ENCODE measurements at places on chromosomes 5 and 9.

DNA sequence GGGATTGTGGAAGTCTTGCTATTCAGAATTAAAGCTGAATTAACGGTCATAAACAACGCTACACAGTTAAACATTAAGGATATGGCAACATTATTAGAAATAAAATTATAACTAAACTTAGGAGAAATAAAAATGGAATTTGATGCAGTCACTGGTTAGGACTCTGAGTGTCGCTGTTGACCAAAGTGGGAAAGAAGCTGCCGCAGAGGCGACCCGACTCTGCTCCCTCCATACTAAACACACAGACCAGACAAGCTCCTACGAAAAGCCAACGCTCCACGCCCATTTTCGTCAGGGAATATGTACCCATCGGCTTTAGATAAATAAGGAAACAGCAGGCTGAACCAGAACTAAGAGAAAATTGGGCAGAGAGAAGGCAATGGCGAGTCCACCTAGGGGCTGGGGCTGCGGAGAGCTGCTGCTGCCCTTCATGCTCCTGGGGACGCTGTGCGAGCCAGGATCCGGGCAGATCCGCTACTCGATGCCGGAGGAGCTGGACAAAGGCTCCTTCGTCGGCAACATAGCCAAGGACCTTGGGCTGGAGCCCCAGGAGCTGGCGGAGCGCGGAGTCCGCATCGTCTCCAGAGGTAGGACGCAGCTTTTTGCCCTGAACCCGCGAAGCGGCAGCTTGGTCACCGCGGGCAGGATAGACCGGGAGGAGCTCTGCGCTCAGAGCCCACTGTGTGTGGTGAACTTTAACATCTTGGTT lies at the start of gene PCDHGA5:
Gene PCDHGA5 (plus strand): TSS at position 211 of the 709 bp plus-strand sequence. CDS start 169 bp downstream, at position 380.
- DNase-seq = no peak

GRCh38 chr5:346229-346935 lies 24.9 kb downstream of the AHRR start:
- DNase-seq = no peak

GRCh38 chr5:7668627-7669026 lies 182.3 kb downstream of the CFAP90 start:
- no peak for DNase-seq

- DNase-seq = no peak
Observed at GRCh38 chr9:121362813-121363621, 7.0 kb downstream of the STOM start.

DNA sequence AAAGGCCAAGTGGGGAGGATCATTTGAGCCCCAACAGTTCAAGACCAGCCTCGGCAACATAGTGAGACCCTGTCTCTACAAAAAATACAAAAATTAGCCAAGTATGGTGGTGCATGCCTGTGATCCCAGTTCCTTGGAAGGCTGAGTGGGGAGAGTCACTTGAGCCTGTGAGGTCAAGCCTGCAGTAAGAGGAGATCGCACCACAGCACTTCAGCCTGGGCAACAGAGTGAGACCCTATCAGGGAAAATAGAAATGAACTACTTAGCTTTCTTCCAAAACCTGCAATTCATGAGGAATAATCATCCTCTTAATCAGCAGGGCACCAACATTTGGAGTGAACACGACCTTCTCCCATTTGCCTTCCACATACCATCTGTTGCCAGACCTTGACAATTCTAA lies 96.1 kb downstream of the OR2K2 start:
- DNase-seq = no peak

GRCh38 chr5:74408150-74409043 lies 232.1 kb downstream of the ENC1 start:
- DNase-seq = no peak

- DNase-seq = no peak
Observed at GRCh38 chr5:34715711-34716110, 59.6 kb downstream of the RAI14 start.

- no peak for DNase-seq
Observed at GRCh38 chr5:178125253-178125906, 5.4 kb upstream of the RMND5B start.

Data from CD4-positive, alpha-beta T cell treated with Interleukin-21 for 1 hour (primary cell).